ENCODE measurements at places on chromosomes 3 and 15.

GRCh38 chr3:82654708-82655107 is 893.3 kb upstream of the GBE1 start:
- DNase-seq = no peak

DNA sequence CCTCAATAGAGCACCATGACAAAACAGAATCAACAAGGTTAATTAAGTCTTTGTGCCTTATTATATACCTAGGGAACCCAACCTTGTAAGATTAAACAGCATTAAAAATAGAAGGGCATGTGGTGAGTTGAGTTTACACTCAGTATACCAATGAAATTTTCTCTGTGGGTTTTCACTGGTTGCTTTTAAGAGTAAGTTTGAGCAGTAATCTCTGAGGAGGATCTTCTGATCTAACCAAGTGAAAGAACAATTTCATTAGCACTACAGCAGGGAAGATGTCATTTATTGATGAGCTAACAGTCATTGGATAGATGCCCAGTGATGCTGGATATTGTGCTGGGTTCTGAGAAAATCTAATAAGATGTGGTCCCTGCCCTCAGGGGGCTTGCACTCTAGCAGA is 26.9 kb upstream of the AKAP13 start:
- DNase-seq = no peak

DNA sequence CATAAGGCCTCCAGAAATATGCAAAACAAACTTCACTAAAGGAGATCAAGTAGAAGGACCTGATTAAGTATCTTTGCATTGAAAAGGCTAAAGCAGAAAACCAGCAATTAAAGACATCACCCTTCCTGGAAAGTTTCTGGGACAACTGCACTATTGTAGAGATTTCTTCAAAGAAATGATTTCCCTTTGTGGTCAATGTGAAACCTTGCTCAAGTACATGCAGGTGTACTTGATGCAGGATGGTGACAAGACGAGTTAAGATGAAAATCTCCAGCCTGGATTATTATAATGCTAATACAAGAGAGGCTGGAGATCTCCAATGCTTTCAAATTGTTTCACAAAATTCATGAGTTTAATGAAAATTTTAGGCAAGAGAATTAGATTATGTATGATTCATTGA is 208.4 kb downstream of the TIGIT start:
- no peak for DNase-seq

DNA sequence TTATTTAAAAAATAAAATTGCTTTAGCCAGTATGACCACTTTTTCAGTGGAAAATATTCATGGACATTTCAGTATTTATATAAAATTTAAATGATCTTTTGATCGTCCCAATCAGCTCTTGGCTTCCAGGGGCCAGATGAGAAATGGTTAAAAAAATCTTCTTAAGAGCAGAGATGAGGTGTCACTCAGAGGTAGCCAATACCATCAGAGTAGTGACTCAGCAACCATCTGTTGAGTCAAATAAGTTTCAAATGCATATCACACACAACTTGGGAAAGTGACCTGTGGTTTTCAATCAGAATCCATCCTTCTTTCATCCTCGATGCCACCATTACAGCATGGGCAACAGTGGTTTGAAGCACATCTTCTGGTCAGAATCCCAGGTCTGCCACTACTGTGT is 958.8 kb upstream of the NR2F2 start:
- DNase-seq = no peak

- DNase-seq = no peak
Observed at GRCh38 chr3:50658416-50658815, 16.3 kb upstream of the DOCK3 start.

- peak; percentile 11 for DNase-seq
Observed at GRCh38 chr3:174156200-174156599, 702.9 kb upstream of the NAALADL2 start.

DNA sequence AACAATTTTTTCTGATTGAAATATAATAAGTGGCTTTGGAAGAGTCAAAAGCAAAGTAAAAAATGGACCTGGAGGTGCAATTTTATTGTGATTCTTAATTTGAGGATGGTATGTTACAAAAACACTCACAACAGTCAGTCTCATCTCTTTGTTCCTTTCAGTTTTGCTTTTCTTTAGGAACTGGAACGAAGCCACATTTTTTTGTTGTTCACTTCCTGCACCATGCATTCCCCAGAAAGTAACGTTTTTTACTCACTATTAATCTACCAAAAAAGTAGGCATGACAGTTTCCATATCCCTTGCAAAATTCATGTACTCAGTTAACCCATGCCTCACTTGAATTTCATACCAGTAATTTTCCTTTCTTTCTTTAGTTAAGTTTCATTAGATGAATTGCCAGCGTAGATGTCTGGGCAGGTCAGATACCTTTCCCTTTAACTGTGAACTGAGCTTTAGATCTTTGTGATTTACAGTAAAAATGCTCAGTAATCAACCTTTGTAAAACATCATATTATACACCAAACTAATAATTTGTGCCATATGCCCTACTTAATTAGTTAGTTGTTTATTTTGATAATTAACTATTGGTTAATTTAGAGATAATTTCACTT is 384.3 kb downstream of the ROBO1 start:
- peak; percentile 15 for DNase-seq

GRCh38 chr3:177552051-177552450 is 354.8 kb upstream of the TBL1XR1 start:
- no peak for DNase-seq
